Stimulated activated CD8-positive, alpha-beta memory T cell treated with anti-CD3 and anti-CD28 coated beads, Interleukin-15, amount 100 ng/mL, for 24 hours (primary cell): ENCODE measurements at places on chromosomes 5 and 9.

- DNase-seq: no peak
These were observed 26.9 kb downstream of the TICAM2 start for GRCh38 chr5:115575167-115576070.

DNA sequence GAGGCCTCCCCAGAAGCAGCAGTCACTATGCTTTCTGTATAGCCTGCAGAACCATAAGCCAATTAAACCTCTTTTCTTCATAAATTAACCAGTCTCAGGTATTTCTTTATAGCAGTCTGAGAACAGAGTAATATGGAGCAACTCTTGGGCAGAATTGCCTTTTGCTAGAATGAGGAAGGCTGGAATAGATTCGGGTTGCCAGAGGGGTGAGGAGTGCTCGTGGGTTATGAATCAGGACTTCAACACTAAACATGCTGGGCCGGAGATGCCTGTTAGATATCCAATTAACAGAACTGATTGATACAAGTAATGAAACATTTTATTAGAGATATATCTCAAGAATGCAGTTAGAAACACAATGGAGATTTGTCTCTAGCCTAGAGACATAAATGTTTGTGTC is 140.9 kb upstream of the MAP3K1 start:
- DNase-seq: no peak

- DNase-seq: no peak
These were observed 233.5 kb downstream of the FRMD3 start for GRCh38 chr9:83304686-83305085.

DNA sequence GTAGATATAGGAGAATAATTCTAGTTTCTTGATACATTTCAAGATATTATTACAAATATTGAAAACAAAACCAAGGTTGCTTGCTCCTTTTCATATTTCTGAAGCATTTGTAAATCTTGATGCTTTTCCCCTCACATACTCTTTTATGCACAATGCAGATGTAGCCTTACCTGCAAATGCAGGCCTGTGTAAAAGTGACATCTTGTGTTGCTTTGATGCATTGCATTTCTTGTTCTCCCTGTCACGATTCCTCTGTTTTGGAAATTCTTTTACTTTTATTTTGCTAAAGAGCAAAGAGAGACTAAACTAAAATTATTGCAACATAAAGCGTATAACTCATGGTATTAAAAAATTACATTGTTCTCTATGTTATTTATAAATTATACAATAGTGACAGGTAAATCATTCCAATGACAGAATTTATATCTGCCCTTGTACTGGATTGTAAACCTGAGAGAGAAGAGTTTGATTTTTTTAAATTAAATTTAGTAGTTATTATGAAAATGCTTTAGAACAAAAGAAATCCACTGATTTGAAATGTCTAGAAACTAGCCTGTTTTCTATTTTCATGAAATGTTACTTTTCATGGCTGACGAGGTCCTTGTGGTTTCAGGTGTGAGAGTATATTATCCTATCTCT is 970.0 kb downstream of the MAT2B start:
- no peak for DNase-seq
